ENCODE measurements at places on chromosomes 6 and 20. TPM values are rescaled to one million over a fixed set of nuclear protein-coding genes. Genes with fewer than 3 reads are reported as not detected.

The DTD1 gene
- 54.0 TPM for total RNA-seq

The FAM83C gene
- total RNA-seq = 37.9 TPM

The DPPA5 gene
- not detected for total RNA-seq

The KCTD20 gene
- 45.4 TPM for total RNA-seq

GRCh38 chr6:44010411-44011349 is 116.6 kb downstream of the MRPL14 start:
- no peak for DNase-seq

- no peak for DNase-seq
Observed at GRCh38 chr20:9509246-9509645, 5.1 kb upstream of the LAMP5 start.

DNA sequence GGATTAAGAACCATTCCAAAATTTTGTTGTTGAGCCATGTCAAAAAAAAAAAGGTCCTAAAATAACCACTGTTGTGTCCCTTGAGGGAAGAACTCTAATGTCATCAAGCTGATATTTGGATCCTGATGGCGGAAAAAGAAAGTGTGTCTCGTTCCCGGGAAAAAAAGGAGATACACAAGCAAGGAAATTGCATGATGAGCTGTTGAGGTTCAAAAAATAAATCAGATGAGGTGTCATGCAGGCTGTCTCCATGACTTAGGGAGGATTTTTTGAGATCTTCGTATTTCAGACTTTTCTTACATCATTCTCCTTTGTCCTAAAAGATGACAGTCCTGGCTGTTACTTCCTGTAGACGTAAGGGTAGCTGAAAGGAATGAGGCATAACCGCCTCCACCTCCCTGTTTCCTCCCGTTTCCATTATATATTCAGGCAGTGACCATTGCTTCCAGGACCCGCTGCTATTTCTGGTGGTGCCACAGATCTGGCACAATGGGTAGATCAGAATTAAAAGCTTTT is 117.3 kb upstream of the TNFAIP3 start:
- no peak for DNase-seq

DNA sequence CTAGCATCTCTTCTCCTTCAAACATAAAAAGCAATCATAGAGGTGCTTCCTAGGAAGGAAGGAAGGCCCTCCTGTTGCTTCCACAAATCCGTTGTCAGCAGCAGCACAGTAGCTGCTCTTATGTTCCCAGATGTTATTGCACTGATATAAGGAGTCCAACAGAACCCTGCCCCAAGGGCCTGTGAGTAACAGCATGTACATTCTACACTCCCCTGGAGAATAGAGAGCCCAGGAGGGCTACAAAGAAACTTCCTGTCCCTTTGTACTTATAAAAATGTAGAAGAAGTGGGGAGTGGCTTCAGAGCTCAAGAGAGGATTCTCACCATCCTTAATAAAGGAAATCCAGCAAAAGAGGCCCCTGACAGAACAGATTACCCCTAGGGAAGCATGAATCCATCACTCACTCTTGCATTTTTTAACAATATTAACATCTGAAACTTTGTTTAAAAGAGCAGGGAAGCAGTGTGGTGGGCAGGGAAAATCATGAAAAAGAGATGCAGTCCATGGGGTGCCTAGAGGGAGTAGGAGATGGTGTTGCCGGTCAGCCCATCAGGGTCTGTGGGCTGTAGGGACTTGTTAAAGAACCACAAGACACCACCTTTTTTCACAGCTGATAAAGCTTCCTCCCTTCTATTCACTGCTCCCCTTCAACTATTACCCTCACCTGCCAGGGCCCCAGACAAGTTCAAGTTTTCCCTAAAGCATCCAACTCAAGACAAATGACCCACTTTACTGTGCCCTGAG is 104.5 kb upstream of the ADGRF1 start:
- DNase-seq = no peak

GRCh38 chr6:47715782-47716181 is 17.4 kb downstream of the ADGRF4 start:
- DNase-seq = no peak

DNA sequence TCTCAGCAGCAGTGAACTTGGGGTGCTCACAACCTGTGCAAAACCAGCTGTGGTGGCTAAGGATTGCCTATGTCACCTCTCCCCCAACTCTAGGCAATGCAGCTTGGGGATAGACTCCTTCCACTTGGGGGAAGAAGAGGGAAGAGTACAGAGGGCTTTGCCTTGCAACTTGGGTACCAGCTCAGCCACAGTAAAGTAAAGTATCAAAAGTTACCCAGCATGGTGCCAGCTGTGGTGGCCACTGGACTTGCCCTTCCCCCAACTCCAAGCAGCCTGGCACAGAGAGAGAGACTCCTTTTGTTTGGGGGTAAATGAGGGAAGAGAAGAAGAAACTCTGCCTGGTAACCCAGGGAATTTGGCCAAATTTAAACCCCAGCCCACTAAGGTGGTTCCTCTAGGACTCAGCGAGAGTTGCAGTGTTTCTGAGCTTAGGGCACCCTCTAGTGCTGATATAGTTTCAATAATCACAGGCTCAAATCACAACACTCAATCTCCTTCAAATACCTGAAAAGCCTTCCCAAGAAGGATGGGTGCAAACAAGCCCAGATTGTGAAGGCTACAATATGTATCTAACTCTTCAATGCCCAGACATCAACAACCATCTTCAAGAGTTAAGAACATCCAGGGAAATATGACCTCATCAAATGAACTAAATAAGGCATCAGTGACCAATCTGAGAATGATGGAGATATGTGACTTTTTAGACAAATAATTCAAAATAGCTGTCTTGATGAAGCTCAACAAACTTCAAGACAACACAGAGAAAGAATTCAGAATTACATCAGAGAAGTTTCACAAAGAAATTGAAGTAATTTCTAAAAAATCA is 7.6 kb upstream of the DEFB129 start:
- no peak for DNase-seq

- no peak for DNase-seq
Observed at GRCh38 chr20:15726416-15726815, 846.8 kb downstream of the KIF16B start.

GRCh38 chr6:163494279-163494727 is 79.8 kb downstream of the QKI start:
- no peak for DNase-seq

- no peak for DNase-seq
Observed at GRCh38 chr6:147826698-147827097, 318.2 kb downstream of the SAMD5 start.

DNA sequence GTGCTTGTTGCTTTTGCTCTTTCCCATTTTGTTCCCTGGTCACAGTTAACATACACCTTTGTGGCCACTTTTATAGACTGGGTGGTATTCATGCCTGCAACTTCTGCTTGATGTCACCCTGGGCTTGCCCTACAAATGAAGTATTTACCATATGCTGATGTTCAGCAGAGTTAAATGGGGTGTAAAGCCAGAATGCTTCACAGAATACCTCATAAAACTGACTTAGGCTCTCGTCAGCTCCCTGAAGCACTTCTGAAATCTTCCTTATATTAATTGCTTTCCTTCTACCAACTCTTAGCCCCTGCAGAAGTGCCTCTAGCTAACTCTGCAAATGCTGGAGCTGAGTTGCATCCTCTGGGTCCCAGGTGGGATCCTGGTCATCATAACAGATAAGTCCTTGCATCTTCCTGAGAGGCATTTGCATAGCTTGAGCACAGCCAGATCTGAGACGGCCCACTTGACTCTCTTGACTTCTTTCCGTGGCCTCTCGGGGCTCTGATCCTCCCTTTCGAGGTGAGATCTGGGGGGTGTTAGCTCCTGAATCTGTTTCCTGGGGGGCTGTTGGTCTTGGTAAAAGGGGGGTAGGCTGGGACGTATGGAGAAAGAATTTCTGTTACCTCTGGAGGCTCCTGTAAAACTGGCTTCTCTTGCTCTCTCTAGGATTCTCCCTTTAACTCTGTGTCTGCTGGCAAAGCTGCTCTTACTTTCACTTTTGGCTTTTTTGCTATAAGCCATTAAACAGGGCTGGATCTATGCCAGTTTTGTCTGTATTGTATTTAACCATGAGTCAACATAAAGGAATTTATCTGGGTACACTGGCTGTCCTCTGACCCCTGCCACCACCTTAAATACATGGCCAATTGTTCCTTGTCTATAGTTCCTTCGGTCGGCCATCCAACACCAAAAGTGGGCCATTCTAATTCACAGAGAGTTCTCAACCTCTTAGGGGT is 223.0 kb upstream of the SYNCRIP start:
- no peak for DNase-seq

DNA sequence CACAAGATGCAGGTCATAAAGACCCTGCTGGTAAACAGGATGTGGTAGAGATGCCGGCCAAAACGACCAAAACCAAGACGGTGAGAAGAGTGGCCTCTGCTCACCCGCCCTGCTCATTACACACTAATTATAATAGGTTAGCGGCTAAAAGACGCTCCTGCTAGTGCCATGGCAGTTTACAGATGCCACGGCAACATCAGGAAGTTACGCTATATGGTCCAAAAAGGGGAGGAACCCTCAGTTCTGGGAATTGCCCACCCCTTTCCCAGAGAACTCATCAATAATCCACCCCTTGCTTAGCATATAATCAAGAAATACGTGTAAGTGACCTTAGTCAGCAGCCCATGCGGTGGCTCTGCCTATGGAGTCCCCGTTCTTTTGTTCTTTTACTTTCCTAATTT is 17.6 kb downstream of the BHLHE23 start:
- DNase-seq = no peak

DNA sequence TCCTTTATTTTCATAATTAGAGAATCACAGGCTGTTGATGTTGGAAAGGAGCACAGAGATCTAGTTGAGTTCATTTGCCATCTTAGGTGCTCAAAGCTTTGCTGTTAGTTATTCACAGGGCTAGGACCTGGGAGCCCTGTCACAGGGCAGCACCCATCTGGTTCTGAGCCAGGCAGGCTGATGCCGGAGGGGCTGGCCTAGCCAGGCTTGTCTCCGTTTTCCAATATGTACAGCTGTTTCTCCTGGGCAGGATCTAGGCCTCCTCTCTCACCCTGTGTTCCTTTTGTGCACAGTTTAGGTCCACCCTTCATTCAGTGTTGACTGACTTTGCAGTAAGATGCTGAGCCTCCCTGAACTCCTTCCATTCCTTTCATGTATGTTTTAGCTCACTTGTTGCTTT is 33.4 kb downstream of the LRRC1 start:
- no peak for DNase-seq

DNA sequence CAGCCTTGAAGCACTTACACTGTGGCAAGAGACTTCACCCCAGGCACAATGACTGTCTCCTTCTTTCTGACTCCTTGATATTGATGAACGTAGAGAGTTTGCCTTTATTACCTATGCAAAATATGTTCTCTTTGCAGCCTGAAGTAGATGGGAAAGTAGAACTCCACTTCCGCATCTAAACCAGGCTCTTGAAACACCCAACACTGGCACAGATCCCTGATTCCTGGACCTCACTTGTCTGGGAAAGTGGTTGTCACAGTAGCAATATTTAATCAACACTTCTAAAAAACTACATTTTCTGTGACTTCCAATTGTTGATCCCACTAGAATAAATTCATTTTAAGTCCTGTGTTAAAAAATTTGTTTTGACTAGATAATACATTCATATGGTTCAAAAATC is 143.1 kb downstream of the CDK19 start:
- no peak for DNase-seq

- DNase-seq = no peak
Observed at GRCh38 chr6:164838068-164838615, 471.3 kb downstream of the C6orf118 start.

GRCh38 chr6:29424168-29424567 is 9.4 kb downstream of the OR12D1 start:
- no peak for DNase-seq

DNA sequence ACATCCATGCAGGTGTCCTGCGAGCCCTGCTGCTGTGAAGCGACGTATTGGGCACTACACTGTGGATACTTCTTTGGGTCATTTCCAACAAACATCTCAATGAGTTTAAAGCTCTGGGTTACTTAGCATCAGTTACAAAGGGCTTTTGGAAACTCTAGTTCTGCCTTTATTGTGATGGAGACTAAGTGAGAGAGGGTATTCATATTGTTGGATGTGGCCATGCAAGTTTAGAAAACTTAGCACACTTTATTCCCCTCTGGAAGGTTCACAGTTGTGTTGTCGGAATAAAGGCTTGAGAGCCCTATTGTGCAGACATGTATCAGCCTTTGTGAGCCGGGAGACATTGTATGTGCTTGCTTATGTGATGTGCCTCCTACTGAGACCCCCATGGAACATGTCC is 22.1 kb downstream of the DUSP22 start:
- no peak for DNase-seq

DNA sequence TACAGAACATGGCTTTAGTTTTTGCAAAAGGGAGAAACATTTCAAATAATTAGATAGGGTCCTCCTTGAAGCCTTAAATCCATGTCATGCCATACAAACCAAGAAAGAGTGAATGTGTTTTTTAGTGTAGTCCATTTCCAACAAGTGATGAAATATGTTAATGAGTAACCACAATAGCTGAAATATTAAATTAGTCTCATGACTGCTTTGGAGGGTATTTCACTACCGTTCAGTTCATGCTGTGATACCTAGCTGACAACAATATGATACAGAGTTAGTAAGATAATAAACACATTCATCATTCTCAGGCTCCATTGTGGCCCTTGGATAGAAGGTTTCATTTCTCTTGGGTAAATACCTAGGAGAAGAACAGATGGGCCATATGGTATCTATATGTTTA is 5.8 kb upstream of the ID4 start:
- no peak for DNase-seq

GRCh38 chr6:13188306-13188705 is 140.0 kb downstream of the TBC1D7 start:
- no peak for DNase-seq

DNA sequence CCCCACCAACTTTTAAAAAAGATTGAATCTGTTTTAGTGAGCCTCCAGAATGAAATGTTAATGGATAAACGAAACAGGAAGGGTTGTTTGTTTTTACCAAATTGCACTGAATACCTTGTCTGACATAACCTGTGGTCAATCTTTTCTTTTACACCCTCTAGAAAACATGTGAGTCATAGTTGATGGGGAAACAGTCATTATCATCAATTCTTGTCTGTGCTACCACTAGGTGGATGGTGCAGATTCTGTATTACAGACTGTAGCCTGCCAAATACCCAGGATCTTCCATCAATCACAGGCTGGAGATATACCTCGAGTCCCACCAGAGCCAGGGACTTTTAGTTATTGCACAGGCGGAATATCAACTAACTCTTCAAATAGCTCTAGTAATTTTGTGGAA is 29.5 kb upstream of the PKIB start:
- DNase-seq = no peak

DNA sequence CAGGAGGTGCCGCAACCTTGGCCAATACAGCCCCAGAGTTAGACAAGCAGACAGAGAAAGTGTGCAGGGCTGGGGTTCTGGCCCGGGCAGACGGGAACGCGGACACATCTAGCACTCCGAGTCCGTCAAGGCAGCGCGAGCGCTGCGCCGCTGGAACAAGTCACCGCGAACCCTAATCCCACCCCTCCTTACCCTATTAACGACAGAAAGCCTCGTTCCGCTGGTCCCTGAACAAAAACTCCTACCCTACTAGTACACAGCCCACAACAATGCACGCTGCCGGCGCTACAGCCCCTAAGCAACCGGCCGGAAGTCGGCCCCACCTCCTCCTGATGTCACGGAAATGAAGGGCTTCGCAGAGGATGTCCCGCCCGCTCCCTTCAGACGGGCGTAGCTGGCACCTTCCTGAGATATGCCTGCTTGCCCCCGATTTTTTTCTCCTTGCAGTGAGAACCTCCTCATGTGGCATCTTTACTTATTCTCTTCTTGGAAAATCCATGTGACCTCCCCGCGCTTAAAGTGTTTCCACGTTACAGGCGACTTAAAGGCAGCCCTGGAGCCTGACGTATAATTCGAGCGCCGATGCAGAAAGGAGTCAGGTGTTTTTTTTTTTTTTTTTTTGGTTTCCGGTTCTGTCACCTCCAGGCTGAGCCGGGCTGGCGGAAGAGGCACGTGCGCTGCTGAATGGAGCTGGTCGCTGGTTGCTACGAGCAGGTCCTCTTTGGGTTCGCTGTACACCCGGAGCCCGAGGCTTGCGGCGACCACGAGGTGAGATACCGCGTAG is at the start of the genes C6orf52 and PAK1IP1:
Gene C6orf52 (minus strand): TSS at position 315 of the 784 bp plus-strand sequence. CDS start 7,066 bp downstream, outside the sequence.
Gene PAK1IP1 (plus strand): TSS at position 671 of the 784 bp plus-strand sequence. CDS start 14 bp downstream, at position 685.
- peak; percentile 78 for DNase-seq
